ENCODE measurements at places on chromosomes 6 and 20.

DNA sequence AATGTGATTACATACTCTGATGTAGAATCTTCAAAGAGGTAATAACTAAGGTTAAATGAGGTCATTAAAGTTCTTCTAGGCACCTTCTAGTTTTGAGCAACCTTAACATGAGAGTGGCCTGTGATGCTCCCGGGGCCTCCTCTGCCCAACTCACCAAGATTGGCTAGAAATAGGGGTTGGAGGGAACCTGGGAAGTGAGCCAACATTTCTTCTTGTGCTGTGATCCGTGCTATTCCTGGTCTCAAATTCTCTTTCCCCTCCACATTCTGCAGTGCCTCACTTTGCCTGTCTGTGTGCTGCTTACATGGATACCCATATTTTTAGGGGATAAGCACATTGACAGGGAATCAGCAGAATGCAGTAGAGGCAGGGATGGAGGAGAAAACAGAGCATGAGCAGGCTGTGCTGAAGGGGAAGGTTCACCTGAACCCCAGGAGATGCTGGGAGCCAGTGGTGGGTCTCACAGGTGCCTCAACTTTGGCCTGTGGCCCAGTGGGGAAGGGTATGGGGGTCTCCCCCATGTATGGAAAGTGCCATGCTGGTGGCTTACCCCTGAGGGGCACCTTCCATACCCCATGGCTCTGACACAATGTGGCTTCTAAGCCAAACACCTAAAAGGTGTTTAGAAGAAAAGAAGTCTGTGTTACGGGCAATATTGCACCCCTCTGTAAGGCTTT is 164.7 kb upstream of the CHD6 start:
- DNase-seq: no peak

GRCh38 chr6:144068794-144069193 is 26.6 kb downstream of the SF3B5 start:
- DNase-seq: no peak

- DNase-seq: peak; percentile 92
Observed at GRCh38 chr6:158174514-158174913, 6.4 kb downstream of the GTF2H5 start.

- DNase-seq: no peak
Observed at GRCh38 chr20:3731944-3732326, 550 bp upstream of the HSPA12B start.

- no peak for DNase-seq
Observed at GRCh38 chr6:71405416-71405815, 116.8 kb downstream of the OGFRL1 start.

DNA sequence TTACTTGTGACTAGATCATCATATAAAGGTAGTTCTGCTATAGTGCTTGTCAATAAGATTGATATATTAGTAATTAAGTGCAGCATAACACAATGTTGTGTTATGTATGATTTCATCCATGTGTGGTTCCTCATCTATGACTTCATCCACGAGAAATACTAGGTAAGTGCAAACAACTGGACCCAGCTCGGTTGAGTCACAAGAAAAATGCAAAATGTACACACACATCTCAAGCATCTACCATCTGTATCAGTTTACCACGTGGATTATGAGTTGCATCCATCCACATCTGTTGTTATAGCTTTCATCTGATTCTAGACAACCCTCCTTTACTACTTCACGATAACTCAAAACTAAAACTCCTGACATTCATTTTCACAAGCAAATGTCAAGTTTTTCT is 517.0 kb upstream of the CITED2 start:
- peak; percentile 46 for DNase-seq

GRCh38 chr6:151610326-151610725 is 116.5 kb downstream of the CCDC170 start:
- DNase-seq: no peak

DNA sequence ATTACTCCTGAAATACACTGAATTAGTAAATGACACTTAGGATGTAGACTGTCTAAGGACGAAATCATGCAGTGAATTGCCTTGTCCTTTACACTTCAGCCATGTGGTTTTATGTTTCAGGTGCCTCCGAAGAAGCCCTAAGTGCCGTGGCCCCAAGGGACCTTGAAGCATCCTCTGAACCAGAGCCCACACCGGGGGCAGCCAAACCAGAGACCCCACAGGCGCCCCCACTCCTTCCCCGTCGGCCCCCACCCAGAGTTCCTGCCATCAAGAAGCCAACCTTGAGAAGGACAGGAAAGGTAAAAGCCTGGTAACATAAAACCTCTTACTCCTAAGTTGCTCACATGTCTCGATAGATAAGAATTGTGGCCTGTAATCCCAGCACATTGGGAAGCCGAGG is 75.3 kb downstream of the SERAC1 start:
- DNase-seq: no peak

DNA sequence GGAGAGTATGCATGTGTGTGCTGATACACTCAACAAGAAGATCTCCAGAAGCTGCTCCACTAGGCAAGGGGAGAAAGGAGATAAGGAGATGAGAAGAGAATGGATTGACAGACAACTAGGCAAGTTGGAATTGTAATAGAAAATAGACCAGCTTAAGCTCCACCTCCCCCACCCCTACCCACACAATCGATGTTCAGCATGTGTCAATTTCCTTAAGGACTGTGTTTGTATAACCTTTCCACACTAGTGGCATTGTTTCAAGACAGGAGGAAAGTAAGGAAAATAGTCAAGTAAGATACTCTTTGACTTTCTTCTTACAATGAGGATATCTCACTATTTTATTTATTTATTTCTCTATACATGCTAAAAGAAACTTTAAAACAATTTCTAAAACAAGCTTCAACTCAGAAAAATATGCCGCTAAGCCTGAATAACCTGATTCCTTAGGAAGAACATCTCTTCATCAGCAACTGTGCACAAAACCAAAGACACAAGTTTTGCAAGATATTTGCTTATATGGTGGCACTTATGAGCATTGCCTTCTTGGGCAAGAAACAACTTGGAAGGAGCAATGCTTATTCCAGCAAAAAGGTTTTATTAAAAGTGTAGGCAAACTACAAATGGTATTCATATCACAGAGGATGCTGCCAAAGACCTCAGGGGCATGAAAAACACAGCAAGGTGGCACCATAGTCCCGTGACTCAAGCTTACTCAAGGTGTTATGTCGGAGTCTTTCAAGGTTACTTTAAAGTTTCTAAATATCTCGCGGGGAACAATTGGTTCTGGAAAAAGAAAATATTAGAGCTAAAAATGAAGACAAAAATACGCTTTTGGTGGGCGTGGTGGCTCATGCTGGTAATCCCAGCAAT is 249.1 kb downstream of the COL12A1 start:
- DNase-seq: no peak

- peak; percentile 52 for DNase-seq
Observed at GRCh38 chr6:144219056-144219685, 66.0 kb upstream of the UTRN start.

GRCh38 chr6:167501831-167502385 is 177.0 kb downstream of the TTLL2 start:
- no peak for DNase-seq

DNA sequence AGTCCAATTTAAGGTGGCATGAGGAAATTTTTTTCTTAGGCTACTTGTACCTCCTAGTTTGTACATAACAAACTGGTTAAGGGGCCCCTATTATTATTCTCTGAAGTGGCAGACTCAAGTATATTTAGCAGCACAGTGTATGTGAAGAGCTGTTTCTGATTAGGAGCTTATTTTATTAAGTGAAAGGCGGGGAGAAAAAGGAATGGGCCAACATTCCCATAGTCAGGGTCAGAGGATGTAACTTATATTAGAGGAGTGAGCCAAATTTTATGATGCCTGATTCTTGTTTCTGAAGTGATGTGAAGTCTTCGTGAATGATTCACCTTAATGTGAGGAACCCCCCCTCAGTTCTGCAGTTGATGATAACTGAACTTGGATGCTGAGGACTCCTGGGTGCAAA is 2.8 kb downstream of the HECA start:
- DNase-seq: no peak

GRCh38 chr6:42710316-42710715 is 12.1 kb downstream of the PRPH2 start:
- no peak for DNase-seq

- DNase-seq: no peak
Observed at GRCh38 chr6:124999105-124999764, 37.0 kb downstream of the RNF217 start.

DNA sequence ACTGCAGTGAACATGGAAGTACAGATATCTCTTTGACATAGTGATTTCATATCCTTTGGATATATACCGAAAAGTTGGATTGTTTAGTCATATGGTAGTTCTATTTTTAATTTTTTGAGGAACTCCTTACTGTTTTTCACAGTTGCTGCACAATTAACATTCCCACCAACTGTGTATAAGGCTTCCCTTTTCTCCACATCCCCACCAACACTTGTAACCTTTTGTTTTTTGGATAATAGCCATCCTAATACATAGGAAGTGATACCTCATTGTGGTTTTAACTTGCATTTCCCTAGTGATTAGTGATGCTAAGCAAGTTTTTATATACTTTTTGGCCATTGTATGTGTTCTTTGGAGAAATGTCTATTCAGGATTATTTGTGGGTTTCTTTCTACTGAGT is 45.1 kb upstream of the TENT5A start:
- DNase-seq: no peak

DNA sequence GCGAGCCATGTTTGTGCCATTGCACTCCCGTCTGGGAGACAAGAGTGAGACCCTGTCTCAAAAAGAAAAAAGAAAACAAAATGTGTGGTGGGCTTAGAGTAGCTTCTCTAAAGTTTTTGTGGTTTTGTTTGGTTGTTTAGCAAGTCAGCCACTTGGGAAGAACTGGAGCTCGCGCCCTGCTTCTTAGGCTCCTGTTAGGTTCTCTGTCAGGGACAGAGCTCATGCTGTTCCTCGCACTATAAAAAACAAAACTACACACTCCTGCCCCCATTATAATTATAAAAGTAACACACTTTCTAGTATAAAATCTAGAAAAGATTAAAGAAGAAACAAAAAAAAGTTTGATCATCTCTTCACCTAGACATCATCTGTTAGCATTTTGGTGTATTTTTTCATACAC is 33.0 kb downstream of the GMPR start:
- DNase-seq: no peak

GRCh38 chr20:58448958-58449357 is 59.9 kb downstream of the VAPB start:
- no peak for DNase-seq

GRCh38 chr20:33650753-33651561 is 11.2 kb upstream of the C20orf144 start:
- DNase-seq: no peak

- DNase-seq: peak; percentile 86
Observed at GRCh38 chr6:133991096-133991593, 38.1 kb downstream of the TBPL1 start.

GRCh38 chr6:28462401-28462800 is 19.1 kb upstream of the ZSCAN23 start:
- DNase-seq: no peak

DNA sequence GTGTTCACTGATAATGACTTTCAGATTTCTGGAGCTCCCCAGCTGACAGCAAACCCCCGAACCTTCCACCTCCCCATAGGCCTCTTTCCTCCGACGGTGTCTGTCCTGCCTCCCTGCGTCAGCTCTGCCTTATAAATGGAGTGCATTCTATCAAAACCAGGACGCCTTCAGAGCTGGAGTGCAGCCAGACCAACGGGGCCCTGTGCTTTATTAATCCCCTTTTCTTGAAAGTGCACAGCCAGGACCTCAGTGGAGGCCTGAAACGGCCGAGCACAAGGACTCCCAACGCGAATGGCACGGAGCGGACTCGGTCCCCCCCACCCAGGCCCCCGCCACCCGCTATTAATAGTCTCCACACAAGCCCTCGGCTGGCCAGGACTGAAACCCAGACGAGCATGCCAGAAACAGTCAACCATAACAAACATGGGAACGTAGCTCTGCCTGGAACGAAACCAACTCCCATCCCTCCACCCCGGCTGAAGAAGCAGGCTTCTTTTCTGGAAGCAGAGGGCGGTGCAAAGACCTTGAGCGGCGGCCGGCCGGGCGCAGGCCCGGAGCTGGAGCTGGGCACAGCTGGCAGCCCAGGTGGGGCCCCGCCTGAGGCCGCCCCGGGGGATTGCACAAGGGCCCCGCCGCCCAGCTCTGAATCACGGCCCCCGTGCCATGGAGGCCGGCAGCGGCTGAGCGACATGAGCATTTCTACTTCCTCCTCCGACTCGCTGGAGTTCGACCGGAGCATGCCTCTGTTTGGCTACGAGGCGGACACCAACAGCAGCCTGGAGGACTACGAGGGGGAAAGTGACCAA is 42.3 kb upstream of the NAA20 start:
- peak; percentile 88 for DNase-seq

DNA sequence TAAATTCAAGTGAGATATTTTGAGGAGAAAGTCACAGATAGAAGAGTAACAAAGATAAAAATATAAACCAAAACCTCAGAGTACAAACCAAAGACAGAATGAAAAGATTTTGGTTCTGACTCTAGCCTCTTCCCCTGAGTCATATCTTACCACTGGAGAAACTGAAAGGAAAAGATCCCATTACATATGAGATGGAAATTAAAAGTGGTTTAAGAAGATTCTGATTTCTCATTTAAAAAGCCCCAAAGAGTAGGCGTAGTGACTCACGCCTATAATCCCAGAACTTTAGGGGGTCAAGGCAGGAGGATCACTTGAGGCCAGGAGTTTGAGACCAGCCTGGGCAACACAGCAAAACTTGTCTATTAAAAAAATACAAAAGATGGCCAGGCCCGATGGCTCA is 30.6 kb downstream of the SPINT4 start:
- no peak for DNase-seq

- no peak for DNase-seq
Observed at GRCh38 chr6:17879184-17879583, 108.3 kb downstream of the KIF13A start.

DNA sequence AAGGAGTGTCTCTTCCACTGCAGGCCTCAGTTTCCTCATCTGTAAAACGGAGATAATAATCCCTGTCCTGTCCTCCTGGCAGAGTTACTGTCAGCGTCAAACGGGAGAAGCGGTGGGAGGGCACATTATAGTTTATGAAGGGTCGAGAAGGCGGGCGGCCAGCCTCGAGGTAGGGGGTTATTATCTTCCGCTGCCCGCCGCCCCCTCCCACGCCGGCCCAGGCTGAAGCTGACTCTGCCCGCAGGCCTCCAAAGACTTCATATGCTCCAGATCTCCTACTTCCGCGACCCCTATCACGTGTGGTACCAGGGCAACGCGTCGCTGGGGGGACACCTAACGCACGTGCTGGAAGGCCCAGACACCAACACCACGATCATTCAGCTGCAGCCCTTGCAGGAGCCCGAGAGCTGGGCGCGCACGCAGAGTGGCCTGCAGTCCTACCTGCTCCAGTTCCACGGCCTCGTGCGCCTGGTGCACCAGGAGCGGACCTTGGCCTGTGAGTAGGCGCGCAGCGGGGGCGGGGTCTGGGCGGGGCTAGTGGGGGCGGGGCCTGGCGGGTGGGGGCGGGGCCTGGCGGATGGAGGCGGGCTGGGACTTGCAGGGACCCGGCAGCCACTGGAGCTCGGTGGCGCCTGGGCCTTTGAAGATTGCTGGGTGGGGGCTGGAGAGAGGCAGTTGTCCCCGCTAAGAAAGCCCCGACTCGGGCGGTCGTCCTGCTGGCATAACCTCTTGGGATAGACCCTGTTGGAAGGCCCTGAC is 2.8 kb downstream of the PROCR start:
- DNase-seq: no peak

- no peak for DNase-seq
Observed at GRCh38 chr6:170108890-170109587, 181.8 kb downstream of the DLL1 start.

All from EL (cell line).